Calu3 (cell line): ENCODE measurements at places on chromosomes 12 and 14. TPM values are rescaled to one million over a fixed set of nuclear protein-coding genes. Genes with fewer than 3 reads are reported as not detected.

GRCh38 chr12:62900686-62901272, 34.2 kb downstream of the PPM1H start:
- DNase-seq = peak; percentile 45

DNA sequence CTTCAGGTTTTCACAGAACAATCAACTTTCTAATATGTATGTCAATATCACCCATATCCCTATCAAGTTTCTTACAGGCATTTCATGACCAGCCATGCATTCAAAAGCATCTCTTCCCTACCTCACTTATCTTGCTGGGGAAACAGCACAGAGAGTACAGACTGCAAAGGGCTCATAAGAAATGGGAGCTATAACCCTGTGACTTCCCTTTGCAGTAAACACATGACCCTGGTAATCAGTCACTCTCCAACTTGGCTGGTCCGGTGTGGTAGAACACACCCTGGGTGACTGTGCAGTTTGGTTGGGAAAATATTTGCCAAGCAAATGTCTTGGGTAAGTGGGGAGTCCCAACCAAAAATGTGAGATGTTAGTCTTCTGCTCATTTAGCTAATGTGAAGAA, 49.4 kb upstream of the TMCC3 start:
- no peak for DNase-seq

DNA sequence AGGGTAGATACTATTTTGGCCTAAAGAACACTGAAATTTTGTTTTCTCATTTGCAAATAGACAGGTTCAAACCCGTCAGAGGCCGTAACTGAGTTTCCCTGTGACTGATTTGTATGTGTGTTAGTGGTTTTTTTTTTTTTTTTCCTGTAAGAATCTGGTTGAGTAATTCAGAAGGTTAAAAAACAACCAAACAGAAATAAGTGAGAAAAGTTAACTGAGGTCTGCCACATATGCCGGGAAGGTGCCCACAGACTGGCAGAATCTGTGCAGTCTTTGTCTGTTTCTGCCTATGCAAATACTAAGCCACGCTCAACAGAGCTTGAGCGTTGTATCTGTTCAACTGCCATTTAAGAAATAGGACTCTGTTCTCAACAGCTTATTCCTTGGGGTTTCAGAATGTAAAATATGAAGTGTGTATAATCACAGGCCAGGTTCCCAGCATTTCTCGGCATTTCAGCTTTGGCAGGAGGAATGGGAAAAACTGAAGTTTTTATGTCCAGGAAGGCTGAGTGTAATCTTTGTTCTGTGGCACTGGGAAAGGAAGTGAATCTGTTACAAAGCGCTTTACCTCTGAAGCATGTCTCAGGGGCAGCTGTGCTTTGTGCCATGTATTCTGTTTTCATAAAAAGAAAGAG, 181.9 kb downstream of the PRKCH start:
- no peak for DNase-seq

- no peak for DNase-seq
These were observed 66.5 kb downstream of the PLEKHG7 start for GRCh38 chr12:92769124-92769901.

- DNase-seq = peak; percentile 46
These were observed 196.6 kb downstream of the PCNX1 start for GRCh38 chr14:71103662-71104484.

DNA sequence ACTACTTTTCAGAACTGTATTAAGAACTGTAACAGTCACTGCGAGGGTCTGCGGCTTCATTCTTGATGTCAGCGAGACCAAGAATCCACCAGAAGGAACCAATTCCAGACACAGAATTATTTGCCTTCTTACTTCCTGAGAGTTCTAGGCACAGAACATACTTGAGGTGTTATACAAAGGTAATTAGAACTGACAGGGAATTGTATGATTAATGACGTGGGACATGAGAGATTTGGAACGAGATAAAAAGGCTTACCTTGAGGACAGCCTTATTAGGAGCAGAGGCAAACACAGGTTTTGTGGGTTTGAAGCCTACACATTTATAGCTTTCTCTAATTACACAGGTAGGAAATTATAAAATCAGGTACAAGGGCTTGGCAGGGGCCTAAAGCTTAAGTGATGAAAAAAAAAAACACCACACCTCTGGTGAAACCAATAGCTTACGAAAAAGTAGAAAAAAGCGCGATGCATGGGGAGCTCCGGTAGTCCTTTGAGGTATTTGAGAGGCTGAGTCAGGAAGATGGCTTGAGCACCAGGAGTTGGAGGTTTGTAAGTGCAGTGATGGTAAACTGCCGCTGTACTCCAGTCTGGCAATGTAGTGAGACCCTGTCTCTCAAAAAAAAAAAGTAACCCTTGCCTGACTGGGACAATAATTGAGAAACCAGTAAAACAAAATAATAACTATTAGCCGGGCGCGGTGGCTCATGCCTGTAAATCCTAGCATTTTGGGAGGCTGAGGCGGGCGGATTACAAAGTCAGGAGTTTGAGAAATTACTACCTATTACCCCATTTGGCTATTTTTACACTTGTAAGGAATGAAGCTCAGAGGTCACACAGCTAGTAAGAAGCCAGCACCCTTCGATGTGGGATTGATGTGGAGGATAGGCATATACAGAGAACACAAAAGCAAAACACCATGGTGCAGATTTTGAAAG, 795 bp upstream of the ACOT2 start:
- DNase-seq = no peak

GRCh38 chr14:43894534-43894933, 612.5 kb downstream of the FSCB start:
- no peak for DNase-seq

- DNase-seq = no peak
These were observed 15.1 kb upstream of the CLEC1A start for GRCh38 chr12:10113920-10114319.

GRCh38 chr14:79597566-79597965, 613.7 kb downstream of the DIO2 start:
- no peak for DNase-seq

DNA sequence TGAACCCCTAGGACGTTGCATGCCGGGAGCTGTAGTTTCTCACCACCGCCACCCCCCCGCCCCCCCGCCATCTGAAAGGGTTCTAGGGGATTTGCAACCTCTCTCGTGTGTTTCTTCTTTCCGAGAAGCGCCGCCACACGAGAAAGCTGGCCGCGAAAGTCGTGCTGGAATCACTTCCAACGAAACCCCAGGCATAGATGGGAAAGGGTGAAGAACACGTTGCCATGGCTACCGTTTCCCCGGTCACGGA, 501 bp upstream of the HSP90B1 start:
- DNase-seq = no peak

LRP1-AS gene
- not detected in 2 replicates for total RNA-seq

EMP1 gene
- 128 and 146 TPM in 2 replicates for total RNA-seq

SERPINA5 gene
- 20.7 and 21.6 TPM in 2 replicates for total RNA-seq

HOXC12 gene
- total RNA-seq = not detected in 2 replicates

PRR4 gene
- 3.1 and 4.7 TPM in 2 replicates for total RNA-seq
